ENCODE measurements at places on chromosomes 16 and 17.
A peak's percentile ranks its signal among the peaks of the same experiment; 100 is the strongest.

DNA sequence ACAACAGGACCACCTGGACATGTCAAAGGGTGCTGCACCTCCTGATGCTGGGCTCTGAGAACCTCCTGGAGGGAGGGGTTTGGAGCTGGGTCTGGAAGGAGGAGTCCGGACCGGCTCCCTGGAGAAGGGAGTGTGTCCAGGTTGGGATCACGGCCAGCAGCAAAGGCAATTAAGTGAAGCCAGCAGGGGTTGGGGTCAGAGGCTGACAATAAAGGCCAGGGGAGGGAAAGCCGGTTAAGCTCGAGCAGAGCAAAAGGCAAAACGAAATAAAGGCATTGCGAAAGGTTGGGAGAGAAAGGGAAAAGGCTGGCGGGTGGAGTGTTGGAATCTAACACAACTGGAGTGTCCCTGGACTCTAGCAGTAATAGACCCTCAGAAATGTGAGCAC, 992 bp upstream of the CACNG4 start:
- DNase-seq: no peak

DNA sequence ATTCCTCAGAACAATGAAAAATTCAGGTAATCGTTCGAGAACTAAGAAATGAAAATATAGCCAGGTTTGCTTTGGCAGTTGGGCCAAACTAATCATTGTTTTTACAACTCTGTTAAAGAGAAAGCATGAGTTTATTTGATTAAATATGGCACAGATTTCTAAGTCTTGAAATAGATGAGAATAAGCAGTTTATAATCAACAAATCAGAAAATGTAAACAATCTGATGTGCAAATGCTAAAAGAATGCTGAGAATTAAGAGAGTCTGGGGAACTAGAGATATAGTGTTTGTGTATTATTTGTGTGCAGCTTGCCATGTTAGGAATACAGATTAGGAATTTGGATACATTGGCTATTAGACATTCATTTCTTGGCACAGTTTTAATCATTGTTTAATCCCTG, 212.5 kb downstream of the TANC2 start:
- no peak for DNase-seq

- DNase-seq: no peak
Observed at GRCh38 chr16:20916942-20917341, 16.4 kb downstream of the LYRM1 start.

- DNase-seq: no peak
Observed at GRCh38 chr17:74307984-74308773, 17.8 kb upstream of the KIF19 start.

DNA sequence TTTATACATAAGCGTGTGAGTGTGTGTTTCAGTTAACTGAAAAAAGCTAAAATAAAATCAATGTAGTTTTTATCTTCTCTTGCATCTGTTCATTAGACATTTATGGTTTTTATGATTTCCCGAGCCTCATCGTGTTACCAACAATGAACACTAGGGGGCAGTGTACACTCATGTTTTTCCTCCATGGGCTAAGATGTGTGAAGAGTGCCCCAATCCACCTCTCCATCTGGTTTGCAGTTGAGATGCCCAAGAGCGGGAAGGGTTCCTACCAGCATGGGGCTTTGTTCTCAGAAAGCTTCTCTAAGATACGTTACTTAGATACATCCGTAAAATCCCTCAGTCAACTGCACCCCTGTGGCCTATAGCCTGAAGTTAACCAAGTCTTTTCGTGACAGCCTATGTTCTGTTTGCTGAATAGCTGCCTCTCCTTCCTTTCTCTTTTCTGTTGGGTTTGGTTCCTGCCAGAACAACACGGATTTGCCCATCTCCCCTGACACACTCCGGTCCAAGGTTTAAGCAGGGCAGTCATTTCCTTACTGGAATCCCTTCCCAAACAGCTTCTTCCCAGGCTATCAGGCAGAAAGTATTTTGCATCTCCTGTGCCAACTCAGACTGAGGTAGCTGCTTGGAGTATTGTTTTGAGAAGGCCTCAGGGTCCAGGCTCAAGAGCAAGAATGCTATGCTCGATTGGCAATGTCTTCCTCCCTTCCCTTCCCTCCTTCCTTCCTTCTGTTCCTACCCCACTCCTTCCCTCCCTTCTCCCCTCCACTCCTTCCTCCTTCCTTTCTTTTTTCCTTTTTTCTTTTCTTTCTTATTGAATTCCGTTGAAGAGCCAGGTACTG, 12.9 kb upstream of the ELAC2 start:
- DNase-seq: peak; percentile 22

DNA sequence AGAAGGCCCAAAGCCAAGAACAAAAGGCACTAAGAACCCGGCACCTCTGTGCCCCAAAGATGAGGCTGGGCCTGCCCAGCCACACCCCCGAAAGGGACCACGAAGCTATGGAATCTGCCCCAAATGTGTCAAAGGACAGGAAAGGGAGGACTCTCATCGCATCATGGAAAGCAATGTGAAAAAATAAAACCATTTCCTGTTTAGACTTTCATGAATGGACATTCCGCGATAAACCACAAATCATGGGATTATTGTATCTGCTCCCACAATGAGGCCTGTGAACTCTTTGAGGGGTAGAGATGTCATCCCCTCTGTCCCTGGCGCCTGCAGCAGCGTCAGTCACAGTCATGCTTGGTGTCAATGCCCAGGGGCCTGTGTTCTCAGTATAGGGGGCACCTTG, 135.0 kb downstream of the COPRS start:
- DNase-seq: no peak

DNA sequence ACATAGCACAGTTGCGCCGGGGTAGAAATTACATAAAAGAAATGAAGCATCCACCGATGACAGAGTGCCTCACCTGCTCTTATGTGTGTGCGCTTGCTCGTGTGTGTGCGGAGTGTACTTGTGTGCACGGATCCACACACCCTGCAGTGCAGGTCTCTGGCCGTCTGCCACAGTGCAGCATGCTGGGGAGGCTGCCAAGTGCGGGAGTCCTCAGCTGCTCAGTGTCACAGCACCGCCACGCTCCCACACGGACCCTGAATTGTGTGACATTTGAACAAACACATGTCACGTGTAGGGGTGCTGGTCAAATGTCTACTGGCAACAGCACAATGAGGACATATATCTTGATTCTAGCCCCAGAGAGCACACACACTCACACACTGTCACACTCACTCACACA, 243.0 kb upstream of the MYOCD start:
- no peak for DNase-seq

- no peak for DNase-seq
Observed at GRCh38 chr17:39975801-39976200, 4.8 kb upstream of the PSMD3 start.

- DNase-seq: no peak
Observed at GRCh38 chr17:72365857-72366414, 245.1 kb downstream of the SOX9 start.

GRCh38 chr16:12199524-12199923, 223.0 kb downstream of the SNX29 start:
- DNase-seq: no peak

DNA sequence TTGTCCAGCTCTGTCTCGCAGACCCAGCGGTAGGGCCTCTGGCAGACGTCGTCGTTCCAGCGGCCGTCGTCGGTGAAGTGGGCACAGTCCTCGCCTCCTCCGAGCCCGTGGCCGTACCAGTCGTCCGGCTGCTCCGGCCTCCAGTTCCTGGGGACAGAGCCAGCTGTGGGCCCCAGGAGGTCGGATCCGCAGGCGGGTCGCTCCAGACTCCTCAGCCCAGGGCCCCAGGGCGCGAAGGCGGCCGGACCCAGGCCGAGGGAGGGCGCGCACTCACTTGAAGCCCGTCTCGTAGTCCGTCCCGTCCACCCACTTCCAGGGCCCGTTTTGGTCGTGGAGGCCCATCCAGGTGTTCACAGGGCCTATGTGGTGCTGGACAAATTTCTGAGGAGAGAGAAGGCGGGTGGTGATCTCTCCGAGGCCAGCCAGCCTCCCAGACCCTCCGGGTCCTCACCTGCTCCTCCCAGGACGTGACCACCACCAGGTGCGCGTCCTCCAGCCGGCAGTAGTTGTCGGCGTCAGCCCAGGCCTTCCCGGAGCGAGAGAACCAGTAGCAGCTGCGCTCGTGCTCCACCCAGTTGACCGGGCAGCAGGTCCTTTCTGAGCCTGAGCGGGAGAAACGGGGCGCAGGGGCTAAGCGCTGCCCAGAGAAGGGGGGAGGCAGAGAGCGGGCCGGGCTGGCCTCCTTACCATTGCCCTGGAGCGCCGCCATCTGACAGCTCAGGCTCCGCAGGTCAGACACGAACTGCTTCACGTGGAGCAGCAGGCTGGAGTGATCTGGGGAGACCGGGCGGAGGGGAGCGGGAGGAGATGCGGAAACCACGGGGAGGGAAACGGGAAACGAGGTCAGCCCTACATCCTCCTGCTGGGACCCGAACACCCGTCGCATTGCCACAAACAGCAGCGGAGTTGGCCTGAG, 5.2 kb downstream of the ASGR1 start:
- DNase-seq: peak; percentile 12

DNA sequence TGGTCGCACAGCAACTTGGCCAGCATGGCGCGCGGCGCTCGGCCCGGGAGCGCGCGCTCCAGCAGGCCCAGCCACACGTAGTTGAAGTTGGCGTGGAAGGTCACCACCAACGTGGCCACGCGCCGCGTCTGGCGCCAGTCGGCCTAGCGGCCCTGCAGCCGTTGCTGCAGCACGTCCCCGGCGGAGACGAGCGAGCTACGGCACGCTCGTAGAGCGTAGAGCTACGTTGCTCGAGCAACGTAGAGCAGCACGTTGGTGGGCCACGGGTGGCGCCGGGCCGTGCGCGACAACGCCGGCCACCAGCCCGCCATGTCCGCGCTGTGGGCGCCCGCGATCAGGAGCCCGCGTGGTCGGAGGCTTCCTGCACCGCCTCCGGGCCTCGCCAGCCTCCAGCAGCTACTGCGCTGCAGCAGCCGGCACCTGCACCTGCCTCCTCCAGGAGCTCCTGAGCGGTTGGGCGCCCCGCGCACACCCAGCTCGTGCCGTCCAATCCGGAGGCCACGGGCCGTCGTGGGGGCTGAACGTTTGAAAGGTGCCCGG, 13.4 kb upstream of the SULT1A1 start:
- peak; percentile 55 for DNase-seq

- no peak for DNase-seq
Observed at GRCh38 chr17:39701784-39702422, 2.0 kb downstream of the ERBB2 start.

DNA sequence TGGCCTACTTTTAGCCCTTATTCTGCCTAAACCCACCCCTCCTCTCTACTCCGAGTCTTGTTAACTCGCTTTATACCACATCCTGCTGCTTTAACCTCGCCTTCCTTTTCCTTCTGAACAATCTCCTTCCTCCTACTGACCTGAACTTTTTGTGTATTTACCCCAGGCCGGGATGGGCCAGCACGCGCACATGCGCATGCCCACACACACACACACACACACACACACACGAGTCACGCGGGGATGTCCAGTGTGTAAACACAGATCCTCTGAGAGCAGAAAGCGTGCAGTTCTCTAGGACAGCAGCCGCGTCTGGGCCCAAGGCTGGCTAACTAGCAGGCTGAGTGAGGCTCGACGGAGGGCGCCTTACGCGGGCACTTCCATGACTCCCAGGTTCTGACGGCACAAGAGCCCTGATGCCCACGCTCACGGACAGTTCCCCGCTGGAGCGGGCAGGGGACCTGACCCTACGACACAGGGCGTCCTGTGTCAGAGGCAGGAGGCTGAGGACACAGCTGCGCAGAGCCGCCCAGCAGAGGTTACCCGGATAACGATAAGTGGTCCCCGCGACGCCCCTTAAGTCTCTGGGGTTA, 610 bp downstream of the PIK3R5 start:
- no peak for DNase-seq

DNA sequence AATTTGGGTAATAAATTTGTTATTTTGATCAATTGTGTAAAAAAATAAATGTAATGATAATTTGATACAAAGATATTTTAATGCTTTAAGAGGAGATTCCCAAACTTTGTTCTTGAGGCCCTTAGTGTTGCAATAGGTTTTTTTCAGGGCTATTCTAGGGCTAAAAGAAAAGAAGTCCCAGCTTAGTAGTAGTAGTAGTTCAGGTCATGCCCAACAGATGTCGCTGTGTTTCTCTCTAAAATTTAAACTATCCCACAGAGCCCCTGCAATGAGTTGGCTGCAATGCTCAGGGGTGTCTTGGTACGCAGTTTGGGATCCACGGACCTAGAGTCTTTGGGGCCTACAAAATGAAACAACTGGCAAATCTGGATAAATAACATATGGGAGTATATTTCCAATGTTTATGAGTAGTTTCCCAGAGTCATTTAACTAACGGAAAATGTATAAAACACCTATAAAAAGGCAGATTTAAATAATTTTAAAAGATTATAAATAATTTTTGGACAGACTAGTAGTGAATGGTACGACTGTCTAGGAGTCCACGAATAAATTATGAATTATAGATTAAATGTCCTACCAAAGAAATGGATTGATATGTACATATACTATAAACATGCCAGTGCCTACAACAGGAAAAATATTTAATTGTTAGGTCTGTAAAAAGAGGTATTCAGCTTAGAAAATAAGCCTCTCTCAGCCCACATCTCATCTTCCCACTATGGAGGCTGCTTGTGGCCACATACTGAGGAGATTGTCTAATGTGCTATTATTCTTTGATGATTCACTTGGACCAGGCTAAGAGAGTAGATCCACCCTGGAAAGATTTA, 228.5 kb upstream of the PMFBP1 start:
- no peak for DNase-seq

DNA sequence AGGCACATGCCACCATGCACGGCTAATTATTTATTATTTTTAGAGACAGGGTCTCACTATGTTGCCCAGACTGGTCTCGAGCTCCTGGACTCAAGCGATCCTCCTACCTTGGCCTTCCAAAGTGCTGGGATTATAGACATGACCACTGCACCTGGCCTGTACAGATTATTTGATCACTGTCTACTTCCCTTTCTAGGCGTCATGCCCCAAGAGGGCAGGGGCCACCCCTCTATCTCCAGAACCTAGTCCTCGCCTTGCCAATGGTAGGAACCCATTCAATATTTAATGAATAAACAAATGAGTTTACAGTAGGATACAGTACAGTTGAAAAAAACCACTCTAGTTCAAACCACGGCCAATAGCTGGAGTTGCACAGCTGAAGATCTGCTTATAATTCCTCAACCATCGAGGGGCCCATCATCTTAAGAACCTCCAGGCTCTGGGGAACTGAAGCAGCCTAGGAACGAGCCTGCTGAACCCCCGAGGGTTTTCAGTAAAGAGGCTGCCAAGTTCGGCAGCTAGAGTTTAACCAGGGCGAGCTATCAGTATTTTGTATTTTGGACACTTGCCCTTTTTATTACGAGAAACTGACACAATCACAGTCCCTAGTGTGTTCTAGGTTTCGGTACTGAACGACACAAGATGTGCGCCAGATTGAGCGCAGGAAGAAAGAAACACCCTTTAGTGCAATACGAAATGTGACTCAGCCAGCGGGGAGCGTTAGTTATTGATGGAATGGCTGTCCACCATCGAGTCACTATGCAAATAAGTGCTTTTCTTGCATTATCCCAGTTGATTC, 14.6 kb downstream of the ADCY9 start:
- DNase-seq: no peak

DNA sequence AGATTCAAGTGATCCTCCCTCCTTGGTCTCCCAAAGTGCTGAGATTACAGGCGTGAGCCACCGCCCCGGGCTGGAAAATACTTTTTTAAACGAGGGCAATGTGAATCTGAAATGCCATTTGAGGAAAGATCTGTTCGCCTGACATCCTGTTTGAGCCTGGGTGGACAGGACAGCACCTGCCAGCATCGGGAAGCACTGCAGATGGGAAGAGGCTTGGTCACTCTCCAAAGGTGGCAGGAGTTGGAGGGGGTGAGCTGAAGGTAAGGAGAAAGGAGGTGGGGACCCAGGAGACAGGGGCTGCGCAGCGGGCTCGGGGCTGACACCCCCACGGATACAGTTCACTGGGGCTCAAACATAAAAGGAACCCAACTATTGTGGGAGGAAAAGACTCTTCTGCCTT, 3.9 kb upstream of the BIRC5 start:
- DNase-seq: no peak
